Foreskin fibroblast (primary cell): ENCODE measurements at places on chromosomes 1 and 21.

- DNase-seq: no peak
Measured at GRCh38 chr1:37922767-37923550, 23.9 kb downstream of the INPP5B start.

GRCh38 chr1:17134034-17134433 is 14.8 kb upstream of the PADI2 start:
- no peak for DNase-seq

- DNase-seq: no peak
Measured at GRCh38 chr1:36520056-36520455, 37.3 kb upstream of the CSF3R start.

DNA sequence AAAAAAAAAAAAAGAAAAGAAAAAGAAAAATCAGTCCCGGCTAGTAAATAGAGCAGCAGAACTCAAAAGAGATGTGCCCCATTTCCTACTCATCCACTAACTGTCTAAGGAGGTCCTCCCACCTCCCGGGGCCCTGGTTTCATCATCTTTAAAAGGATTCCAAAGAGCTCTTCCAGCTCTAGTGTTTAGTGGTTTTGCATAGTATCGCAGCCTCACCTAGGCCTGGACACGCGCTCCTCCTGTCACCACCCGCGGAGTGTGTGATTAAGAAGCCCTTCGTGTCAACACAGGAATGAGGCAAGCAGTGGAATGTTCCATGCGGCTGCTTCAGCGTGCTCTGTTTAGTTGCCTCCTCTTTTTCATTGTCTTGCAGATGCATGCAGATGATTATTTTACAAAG is 49.0 kb downstream of the LBR start:
- peak; percentile 37 for DNase-seq

GRCh38 chr21:38140207-38140903 is 116.4 kb upstream of the KCNJ15 start:
- DNase-seq: peak; percentile 69

DNA sequence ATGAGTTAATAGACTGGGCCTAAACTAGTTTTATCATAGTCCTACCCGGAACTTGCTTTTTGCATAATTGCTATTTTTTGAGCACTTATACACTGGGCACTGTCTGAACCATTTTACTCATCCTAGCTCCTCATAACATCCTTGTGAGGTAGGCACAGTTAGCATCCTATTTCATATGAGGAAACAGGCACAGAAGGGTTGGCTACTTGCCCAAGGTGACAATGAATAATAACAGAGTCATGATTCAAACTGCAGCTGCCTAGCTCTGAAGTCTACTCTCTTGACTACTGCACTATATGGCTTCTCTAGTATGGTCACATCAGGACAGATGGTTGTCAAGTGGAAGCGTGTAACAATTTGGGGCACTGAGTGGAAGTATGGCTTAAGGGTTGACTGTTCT is 18.2 kb upstream of the RC3H1 start:
- DNase-seq: peak; percentile 96

- no peak for DNase-seq
Measured at GRCh38 chr1:48610628-48611542, 138.9 kb upstream of the SPATA6 start.

GRCh38 chr1:31099293-31100032 is 33.9 kb upstream of the PUM1 start:
- no peak for DNase-seq

GRCh38 chr1:171740356-171740863 is 1.5 kb downstream of the VAMP4 start:
- peak; percentile 18 for DNase-seq

GRCh38 chr1:96059736-96060135 is 661.8 kb upstream of the PTBP2 start:
- DNase-seq: no peak

DNA sequence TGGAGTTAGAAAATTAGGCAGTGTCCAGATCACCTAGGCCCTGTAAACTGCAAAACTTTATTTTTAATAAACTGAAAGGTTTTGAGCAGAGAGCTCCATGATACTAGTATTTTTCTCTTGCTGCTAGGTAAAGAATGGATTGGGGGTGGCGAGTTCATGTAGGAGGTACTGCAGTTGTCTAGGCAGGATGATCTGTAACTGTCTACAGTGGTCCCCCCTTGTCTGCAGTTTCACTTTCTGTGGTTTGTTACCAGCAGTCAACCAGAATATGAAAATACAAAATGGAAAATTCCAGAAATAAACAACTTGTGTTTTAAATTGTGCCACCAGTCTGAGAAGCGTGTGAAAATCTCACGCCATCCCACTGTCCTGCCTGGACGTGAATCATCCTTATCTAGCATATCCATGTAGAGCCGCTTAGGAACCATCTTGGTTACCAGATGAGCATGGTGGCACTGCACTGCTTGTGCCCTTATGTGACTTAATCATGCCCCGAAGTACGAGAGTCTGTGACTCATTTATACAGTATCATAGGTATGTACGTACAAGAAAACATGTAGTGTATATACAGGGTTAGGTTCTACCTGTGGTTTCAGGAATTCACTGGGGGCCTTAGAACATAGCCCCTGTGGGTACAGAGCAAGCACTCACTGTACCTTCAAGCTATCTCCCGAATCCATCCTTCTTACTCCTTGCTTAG is 94.2 kb downstream of the AHCTF1 start:
- peak; percentile 17 for DNase-seq

GRCh38 chr1:170789063-170789462 is 125.1 kb downstream of the PRRX1 start:
- DNase-seq: no peak

DNA sequence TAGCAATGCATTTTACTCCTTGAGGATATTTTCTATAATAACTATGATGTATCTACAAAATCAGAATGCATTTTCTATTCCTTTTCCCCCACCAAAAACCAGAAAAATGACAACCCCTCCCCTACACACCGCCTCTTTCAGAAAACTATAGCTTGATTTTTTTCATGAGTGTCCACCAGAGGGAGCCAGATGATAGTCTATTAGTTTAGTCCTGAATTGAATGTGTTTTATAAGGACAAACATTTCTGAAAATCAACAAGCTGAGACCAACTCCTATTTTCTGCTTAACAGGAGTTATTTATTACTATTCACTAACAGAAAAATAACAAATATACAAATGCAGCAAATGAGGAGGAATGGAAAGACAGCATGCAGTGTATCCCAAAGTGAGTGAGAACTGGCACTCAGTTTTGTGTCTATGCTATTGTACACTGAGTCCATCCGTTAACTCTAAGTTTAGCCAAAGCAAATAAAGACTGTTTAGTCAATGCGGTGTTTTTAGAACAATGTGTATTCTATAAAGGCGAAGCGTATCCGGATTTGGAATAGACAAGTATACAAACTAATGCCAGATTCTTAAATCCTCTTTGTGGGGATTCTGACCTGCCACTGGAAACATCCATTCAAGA is 182.6 kb downstream of the VAV3 start:
- peak; percentile 25 for DNase-seq

DNA sequence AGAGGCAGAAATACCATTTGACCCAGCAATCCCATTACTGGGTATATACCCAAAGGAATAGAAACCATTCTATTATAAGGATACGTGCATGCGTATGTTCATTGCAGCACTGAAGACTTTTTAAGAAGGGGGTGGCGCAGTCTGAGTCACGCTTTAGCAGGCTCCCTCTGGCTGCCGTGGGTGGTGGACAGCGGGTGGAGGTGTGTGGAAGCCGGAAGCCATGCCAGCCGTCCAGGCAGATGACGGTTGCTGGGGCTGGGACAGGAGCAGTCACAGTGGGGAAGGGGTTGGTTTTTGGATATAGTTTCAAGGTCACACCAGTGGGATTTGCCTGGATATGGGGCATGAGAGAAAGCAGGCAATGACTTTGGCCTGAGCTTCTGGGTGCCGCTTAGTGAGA is 270.5 kb downstream of the GRIK3 start:
- no peak for DNase-seq

DNA sequence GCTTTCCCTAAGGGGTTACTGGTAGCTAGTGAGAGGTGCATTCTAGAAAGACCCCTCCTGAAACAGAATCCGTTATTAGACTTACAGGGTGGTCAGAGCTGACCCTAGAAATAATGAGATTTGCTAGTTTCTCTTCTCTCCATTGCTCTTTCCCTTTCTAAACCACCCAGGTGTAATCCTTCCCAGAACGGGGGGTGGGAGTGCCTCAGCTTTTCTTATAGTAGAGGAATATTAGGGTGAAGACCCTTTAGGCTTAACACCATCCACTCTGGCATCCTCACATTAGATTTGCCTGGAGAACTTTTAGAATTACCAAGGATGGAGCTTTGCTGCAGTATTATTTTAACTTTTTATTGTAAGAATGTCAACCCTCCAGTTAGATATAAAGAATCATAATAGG is 49.4 kb downstream of the CAPN9 start:
- no peak for DNase-seq

DNA sequence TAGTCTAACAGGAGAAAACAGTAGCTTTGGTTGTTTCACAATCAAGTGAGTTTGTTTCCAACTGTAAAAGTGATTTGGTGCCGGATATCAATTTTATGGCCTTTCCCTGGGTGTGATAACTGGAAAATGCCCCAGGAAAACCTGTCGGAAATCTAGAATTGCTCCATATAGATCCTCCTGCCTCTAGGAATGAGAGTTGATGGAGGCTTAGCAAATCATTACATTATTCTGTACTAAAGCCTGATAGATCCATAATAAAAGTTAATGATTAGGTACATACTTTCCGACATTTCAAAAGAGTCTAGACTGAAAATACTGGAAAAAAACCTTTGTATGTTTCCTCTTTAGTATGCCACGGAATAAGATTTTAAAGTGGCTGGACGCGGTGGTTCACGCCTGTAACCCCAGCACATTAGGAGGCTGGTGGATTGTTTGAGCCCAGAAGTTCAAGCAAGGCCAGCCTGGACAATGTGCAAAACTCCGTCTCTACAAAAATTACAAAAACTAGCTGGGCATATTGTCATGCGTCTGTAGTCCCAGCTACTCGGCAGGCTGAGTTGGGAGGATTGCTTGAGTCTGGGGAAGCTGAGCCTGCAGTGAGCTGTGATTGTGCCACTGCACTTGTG is 70.0 kb upstream of the SLC45A1 start:
- no peak for DNase-seq

DNA sequence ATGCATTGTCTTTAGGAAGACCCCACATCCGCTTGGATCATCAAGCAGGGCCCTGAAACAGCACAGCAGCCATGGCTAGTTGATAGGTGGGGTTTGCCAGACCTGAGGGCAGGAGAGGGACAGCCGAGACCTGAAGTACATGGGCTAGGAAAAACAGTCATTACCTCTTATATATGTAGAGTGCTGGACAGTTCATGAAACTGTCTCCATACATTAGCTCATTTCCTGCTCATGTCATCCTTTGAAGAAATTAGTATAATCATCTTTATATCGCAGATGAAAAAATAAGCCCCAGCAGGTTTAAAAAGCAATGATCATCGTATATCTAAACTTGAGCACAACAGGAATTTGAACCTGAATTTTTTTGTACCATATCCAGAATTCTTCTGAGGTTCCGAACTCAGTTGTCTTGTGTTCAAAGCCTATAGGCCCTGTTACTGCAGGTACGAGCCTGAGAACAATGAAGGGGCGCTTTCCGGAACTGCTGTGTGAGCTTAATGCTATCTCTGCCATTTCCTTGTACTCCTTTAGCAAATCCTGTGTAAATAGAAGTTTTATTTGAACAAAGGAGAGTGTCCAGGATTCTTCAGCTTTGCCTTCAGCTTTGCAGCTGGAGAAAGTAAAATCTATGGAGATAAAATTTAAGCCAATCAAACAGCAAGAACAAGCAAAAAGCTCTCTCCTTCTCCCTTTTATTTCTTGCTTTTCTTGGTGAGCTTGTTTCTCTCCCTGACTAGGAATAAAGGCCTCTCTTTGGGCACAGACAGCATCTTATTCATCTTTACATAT is 32.4 kb upstream of the DUSP10 start:
- no peak for DNase-seq

- DNase-seq: peak; percentile 88
Measured at GRCh38 chr1:111346089-111346885, 55.6 kb downstream of the CHIA start.

DNA sequence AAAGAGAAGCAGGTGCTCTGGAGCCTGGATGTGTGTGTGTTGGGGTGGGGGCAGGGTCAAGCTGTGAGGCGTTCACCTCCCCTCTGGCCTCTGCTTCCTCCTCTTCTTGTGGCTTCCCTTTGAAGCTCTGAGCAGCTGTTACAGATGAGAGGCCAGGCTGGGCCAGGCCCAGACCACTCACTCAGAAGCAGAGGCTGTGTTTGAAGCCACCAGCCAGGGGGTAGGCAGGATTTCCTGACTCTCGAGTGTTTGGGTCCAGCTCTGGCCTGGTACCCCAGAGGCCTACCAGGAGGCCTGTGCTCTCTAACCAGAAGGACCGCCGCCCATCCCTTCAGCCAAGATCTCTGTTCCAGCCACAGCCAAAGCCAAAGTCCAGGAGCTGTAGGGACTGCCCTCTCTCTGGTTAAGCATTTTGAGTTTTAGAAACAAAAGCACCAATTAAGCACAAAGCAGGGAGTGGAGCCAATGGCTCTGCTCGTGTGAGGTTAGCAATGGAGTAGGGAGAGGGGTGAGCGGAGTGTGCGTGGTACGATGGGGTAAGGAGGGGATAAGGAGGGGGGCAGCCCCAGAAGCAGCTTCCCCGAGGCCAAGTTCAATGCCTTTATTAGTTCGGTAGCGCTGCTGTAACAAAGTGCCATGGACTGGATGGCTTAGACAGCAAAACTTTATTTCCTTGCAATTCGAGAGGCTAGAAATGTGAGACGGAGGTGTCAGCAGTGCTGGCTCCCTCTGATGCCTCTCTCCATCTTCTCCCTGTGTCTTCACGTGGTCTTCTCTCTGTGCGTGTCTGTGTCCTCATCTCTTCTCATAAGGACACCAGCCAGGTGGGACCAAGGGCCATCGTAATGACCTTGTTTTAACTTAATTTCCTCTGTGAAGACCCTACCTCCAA is 20.5 kb downstream of the RCSD1 start:
- no peak for DNase-seq

GRCh38 chr1:185627171-185627570 is 107.0 kb upstream of the HMCN1 start:
- no peak for DNase-seq

- no peak for DNase-seq
Measured at GRCh38 chr1:47727051-47727696, 270.0 kb downstream of the TRABD2B start.

DNA sequence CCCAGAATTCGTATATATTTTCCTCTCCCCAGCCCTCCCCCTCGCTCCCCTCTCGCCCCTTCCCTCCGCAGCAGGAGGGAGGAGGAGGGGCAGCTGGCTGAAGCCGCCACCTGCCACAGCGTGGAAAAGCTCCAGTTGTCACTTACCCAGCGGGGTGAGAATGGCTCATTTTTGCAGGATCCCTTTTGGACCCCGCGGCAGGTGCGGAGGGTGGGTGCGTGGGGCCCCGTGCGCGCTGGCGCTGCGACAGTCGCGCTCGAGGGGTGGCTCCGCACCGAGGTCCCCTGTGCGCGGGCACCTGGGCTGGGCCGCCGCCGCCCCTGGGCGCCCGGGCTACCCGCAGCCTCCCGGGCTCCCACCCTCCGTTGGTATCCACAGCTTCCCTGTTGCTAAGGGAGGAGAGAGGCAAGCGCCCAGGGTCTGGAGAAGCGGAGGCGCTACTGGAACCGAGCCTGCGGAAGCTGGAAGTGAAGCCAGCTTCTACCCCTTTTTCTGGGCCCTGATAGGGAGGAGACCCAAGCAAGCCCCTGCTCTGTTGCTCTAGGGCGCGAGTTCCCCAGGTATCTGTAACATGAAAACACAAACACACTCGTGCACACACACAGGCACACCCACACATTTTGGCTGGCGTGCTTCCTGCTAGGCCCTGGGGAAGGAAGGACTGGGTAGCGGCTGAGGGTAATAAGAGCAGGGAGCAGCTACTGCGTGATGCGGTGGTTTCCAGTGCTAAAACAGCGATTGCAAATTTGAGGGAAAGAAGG is at the start of gene ERICH3:
Gene ERICH3, minus strand, starts transcription at position 442 of the 761 bp plus-strand sequence. Its CDS starts 273 bp downstream, at position 169.
- DNase-seq: no peak

- DNase-seq: peak; percentile 78
Measured at GRCh38 chr1:84687714-84688462, 2.4 kb downstream of the SSX2IP start.
